ENCODE measurements at places on chromosomes 13 and 19.
A peak's percentile ranks its signal among the peaks of the same experiment; 100 is the strongest.

DNA sequence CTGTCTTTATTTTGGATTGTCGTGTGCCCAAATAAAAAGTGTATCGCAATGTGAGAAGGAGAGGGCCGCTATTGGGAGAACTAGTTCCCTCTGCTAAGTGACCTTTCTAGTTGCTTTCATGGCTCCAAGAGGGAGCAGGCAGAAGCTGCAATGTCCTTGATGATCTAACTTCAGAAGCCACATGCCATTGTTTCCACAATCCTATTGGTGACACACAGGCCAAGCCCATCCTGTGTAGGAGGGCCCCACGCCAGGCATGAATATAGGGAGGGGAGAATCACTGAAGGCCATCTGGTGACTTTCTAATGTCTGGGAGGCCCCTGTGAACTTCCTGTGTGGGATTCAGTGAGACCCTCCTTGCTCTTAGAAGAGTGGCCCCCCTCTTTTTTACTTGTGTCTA is 47.8 kb upstream of the KPNA3 start:
- no peak for DNase-seq

- no peak for DNase-seq
These were observed 457.6 kb upstream of the GPC6 start for GRCh38 chr13:92769046-92769445.

GRCh38 chr13:33409673-33410510 is 124.3 kb upstream of the STARD13 start:
- DNase-seq: no peak

DNA sequence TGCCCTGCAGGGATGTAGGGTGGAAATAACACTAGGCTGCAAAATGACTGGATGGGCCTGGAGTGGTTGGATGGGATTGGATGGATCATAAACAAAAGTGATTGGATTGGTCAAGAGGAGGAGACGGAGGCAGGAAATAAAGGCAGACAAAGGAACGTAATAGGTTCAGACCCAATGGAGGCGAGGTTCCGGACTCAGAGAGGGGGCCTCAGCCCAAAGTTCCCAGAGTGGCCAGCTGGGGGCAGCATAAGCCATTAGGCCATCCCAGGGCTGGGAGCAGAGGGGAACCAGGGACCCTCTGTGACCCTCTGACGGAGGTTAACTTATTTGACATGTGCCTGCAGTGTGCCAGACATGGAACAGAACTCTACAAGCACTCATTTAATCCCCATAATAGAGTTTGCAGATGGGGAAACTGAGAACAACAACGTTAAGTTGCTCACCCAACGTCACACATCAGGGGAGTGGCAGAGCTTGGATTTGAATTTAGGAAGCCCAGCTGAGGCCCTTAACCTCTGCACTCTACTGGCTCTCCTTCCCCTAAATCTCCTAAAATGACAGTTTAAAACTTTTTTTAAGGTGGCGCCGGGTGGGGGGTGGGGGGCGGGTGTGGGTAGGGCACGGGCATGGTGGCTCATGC is 15.3 kb upstream of the MAP1S start:
- DNase-seq: peak; percentile 52

GRCh38 chr13:91184244-91184926 is 163.1 kb upstream of the MIR17HG start:
- no peak for DNase-seq

- DNase-seq: no peak
These were observed 829 bp downstream of the KCNC3 start for GRCh38 chr19:50328224-50328872.

DNA sequence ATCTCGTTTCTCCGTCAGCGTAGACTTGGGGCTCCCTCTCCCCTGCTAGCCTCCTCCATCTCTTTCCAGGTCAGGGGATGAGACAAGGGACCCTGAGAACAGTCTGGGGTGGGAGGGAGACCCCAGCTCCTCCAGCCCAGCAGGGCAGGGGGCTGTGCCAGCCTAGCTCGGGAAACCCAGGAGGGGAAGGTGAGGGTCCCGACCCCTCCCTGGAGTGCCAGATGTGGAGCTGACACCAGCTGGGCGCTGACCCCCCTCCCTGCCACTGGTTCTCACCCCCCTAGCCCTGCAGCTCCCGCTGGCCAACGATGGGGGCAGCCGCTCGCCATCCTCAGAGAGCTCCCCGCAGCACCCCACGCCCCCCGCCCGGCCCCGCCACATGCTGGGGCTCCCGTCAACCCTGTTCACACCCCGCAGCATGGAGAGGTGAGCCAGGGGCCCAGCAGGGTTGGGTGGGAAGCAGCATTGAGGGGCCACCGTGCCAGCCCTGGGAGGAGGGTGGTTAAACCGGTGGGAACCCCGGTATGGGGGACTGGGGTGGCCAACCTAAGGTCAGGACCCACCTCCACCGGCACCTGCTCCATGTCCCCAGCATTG is 5.1 kb upstream of the TGFBR3L start:
- DNase-seq: no peak

GRCh38 chr13:94182185-94182761 is 297.2 kb downstream of the DCT start:
- no peak for DNase-seq

DNA sequence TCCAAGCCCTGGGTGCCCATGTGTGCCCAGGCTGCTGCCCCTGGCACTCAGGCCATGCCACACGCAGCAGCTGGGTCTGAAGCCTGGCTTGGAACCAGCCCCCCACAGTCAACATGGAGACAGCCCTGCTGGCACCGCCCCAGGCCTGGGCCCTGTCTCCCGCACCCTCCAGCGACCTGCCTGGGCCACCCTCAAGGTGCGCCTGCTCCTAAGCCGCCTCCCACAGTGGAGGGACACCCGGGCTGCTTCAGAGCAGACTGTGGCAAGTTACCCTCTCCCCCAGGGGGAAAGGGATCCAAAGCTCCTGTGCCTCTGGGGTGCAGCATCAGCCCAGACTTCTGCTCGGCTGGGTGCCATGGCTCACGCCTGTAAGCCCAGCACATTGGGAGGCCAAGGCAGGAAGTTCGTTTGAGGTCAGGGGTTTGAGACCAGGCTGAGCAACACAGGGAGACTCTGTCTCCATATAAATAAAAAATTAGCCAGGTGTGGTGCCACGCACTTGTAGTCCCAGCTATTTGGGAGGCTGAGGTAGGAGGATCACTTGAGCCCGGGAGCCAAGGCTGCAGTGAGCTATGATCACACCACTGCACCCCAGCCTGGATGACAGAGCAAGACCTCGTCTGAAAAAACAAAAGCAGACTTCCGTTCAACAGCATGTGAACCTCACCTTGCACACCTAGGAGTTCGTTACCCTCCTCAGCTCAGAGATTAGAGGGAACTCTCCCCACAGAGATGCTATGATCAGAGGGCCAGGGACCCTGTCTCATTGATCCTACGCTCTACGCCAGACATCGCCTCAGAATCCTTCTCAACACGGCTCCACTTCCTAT is 15.6 kb downstream of the ELL start:
- no peak for DNase-seq

GRCh38 chr19:45591004-45591637 is 6.5 kb upstream of the OPA3 start:
- peak; percentile 25 for DNase-seq

- DNase-seq: no peak
These were observed 29.2 kb downstream of the CLEC4M start for GRCh38 chr19:7792281-7792680.

GRCh38 chr19:12913851-12914690 is 5.0 kb downstream of the SYCE2 start:
- peak; percentile 51 for DNase-seq

DNA sequence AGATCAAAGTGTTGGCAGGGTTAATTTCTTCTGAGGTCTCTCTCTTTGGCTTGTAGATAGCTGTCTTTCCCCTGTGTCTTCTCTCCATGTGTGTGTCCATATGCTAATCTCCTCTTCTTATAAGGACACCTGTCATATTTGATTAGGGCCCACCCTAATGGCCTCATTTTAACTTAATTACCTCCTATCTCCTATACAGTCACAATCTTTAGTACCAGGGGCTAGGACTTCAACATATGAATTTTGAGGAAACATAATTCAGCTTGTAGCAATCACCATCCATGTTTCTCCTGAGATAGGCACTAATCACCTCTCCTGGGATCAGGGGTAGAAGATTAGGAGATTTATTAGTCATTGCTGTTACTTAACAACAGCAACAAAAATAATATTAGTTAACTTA is 196.1 kb upstream of the RXFP2 start:
- no peak for DNase-seq

All from CD4-positive, alpha-beta T cell treated with Interferon gamma for 1 hour (primary cell).